ENCODE measurements at places on chromosomes 6 and 20. TPM values are rescaled to one million over a fixed set of nuclear protein-coding genes. Genes with fewer than 3 reads are reported as not detected.

Gene DLL1
- total RNA-seq, result 4.3 TPM

Gene PCED1A
- 71.1 TPM for total RNA-seq

Gene BEND6
- not detected for total RNA-seq

- DNase-seq, result no peak
Observed at GRCh38 chr20:12660918-12661317, 347.9 kb upstream of the SPTLC3 start.

DNA sequence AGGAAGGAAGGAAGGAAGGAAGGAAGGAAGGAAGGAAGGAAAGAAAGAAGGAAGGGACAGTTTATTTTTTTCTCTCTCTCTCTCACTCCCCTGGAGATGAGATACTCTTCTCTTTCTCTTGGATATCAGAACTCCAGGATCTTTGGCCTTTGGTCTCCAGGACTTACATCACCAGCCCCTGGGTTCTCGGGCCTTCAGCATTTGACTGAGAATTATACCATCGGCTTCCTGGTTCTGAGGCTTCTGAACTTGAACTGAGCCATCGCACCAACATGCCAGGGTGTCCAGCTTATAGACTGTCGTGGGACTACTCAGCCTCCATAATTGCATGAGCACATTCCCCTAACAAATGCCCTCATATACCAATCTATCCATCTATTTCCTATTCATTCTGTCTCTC lies 69.4 kb upstream of the NRSN1 start:
- no peak for DNase-seq

DNA sequence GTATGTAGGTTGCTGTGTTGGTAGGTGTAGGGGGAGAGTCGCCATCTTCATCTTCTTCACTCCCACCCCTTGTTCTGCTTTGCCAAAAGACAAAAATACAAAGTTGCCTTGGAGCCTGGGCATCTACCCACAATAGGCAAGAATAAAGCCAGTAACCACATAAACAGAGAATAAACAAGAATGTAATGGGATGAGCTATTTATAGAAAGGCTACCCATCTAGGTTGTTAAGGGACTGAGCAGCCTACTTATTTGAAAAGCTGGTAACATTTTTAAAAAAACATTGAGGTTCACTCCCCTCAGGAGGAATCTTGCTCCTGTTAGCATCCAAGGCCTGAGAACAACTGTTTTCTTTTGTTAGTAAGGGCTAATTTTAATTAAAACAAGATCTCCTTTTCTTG lies 301.4 kb upstream of the STXBP5 start:
- DNase-seq, result no peak

DNA sequence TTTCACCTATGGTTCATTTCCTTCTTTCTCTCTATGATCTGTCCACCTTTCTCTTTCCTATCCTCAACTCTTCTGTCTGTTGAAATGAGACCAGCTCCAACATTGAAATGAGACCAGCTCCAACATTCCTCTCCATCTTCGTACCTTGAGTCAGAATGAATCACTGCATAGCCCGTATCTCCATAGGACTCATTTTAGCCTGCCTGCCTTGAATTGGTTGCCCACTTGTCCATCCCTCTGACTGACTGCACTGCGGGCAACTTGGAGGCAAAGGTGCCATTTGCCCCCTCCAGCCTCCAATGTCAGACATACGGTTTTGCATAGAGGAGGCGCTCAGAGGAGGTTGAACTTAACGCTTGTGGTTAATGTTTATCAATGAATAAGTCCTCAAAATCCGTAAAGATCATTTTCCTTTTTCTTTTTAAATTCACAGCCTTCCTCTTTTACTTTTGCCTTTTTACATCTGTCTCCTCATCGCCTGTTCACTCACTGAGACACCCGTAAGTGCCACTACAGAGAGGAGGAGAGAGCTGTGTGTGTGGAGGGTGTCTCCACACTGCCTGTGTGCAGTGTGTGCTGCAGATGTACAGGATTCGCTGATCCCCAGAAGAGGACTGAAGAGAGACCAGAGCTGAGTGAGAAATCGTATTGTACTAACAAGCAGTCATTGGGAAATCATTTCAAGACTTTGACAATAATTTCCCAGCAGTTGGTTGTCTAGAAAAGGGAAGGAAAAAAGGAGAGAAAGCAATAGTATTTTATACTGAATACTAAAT lies 579.6 kb upstream of the MAP3K7 start:
- no peak for DNase-seq

GRCh38 chr6:162442687-162443086 lies 284.9 kb downstream of the PRKN start:
- DNase-seq, result no peak

DNA sequence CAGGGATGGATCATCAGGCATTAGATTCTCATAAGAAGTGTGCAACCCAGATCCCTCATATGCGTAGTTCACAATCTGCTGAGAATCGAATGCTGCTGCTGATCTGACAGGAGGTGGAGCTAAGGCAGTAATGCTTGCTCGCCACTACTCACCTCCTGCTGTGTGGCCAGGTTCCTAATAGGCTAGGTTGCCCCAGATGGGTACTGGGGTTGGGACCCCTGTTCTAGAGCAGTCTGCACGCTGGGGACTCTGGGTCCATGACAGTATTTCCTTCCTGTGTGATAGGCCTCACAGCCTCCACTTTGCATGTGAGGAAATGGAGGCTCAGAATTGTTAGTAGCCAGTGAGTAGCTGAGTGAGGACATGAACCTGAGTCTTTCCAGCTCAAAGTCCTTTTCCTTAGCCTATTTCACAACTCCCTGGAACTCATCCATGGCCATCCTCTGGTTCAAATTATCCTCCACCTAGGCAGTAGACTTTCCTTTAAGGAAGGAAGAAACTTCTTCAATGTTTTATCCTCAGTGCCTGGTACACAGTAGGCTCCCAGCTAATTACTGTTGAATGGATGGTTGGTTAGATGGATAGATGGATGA lies 117.2 kb downstream of the SYCP2 start:
- DNase-seq, result no peak

Data from natural killer cell (primary cell).